ENCODE measurements at places on chromosomes 12 and 14.

DNA sequence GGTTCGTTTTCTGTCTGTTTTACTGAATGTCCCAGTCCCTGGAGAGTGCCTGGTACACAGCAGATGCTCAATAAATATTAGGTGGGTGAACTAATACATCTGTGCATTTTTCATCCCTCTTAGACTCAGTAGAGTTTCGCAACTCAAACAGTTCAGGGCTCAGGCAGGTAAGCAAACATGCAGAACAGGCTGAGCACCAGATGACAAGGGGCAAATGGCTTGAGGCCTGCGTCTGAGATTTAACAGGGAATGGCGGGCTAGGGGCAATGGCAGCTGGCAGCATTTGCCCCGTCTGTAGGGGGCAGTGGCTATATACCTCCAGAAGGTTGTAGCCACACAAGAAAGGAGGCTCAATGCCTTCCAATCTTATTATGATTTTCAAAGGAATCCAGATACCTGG is 8.6 kb upstream of the RAN start:
- no peak for ATAC-seq

GRCh38 chr14:38762426-38762825 is 340.6 kb downstream of the SEC23A start:
- no peak for ATAC-seq

DNA sequence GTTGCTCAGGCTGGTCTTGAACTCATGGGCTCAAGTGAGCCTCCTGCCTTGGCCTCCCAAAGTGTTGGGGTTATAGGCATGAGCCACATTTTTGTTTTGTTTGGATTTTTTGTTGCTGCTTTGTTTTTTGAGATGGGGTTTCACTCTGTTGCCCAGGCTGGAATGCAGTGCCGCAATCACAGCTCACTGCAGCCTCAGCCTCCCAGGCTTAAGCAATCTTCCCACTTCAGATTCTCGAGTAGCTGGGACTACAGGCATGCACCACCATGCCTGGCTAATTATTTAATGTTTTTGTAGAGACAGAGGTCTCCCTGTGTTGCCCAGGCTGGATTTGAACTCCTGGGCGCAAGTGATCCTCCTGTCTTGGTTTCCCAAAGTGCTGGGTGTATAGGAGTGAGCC is 5.7 kb upstream of the PLEK2 start:
- no peak for ATAC-seq

DNA sequence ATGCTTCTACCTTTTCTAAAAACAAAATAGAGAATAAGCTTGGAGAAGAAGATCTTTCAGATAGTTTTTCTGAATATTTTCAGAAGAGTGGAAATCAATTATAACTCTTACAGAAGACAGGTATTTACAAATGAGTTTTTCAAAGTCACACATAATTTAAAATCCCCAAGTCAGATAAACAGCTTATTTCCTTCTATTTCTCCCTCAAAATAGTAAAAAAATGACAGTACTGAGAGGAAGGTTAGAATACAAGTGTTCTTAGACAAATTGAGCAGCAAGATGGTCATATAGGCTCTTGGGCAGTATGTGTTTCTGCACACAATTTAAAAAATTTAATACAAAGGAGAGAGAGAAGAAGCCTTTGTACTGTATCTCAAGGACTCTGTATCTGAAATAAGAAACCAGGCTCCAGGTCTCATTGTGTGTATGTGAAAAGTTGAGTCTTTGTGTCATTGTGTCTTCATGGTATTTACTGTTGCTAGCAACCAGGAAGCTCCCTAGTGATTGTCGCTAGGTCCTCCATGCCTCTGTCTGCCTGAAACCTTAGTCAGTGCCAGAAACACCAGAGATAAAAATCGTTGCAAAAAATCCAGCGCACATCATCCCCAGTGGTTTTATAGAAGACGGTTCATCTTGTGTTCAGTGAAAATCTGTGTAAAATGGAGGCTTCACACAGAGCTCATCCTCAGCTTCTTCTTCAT is 12.9 kb upstream of the TUBA1A start:
- ATAC-seq, result no peak

- ATAC-seq, result no peak
These were observed 101.3 kb downstream of the FOXN3 start for GRCh38 chr14:89315493-89316470.

DNA sequence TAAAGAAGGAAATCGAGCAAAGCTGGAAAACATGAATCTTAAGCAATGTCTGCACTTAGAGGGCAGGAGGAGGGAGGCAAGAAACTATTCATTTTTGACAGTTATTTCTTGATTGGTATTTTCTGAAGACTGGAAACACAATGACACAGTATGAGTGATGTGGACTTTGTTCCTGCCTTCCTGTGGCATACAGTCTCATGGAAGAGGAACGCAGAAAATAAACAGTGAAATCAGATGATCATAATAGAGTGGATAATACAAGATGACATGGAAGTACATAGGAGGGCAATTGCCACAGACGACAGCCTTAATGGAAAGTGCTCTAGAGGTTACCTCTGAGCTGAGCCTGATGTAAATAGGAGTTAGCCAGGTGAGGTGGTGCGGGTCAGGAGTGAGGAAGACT is 140.4 kb upstream of the MAX start:
- ATAC-seq, result no peak

DNA sequence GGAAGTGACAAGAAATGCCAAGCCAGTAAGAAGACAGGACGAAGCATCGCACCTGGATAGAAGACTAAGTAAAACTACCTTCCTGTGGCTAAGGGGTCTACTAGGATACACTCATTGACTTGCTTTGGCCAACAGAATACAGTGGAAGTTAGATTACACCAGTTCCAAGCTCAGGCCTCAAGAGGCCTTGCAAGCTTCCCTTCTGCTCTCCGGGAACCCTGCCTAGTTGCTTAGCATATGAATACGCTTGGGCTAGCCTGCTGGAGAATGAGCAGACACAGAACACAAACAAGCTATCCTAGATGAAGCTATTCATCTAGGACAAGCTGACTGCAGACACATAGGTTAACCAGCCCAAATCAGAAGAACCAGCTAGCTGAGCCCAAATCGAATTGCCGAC is 97.0 kb downstream of the DPF3 start:
- ATAC-seq, result no peak

DNA sequence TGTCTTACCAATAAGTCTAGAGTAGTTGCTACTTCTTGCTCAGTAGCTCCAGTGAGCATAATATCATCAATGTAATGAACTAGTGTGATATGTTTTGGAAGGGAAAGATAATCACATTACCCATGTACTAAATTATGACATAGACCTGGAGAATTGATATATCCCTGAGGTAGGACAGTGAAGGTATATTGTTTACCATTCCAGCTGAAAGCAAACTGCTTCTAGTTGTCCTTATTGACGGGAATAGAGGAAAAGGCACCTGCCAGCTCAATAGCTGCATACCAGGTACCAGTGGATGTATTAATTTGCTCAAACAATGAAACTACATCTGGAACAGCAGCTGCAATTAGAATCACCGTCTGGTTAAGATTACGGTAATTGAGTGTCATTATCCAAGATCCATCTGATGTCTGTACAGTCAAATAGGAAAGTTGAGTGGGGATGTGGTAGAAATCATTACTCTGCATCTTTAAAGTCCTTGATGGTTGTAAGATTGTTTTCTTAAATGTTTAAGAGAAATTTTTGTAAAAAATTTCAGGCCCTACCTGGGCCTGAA is 100.0 kb upstream of the ARHGAP5 start:
- ATAC-seq, result no peak

- ATAC-seq, result no peak
These were observed 196.2 kb upstream of the ARHGAP5 start for GRCh38 chr14:31880935-31881334.

DNA sequence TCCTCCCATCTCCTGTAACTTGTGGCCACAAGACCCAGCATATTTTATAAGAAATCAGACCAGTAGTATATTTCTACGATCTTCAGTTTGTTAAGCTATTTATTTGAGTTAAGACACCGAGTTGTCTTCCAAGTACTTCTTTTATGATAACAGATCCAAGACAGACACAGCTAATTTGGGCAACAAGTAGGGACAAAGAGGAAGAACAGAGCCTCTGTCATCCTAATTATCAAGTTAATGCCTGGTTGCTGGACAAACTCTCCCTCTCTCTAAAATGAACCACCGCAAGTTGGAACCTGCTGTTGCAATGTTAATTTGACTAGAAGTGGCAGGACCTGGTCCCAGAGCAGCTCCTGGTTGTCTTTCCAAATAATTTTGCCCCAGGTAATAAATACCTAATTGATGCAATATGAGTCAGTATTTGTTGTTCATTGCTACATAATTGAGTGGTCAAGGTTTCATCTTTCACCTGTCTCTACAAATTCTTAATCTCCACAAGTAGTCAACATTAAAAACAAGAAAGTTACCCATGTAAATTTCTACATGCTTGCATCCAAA is 323.7 kb downstream of the PAWR start:
- ATAC-seq, result no peak

- ATAC-seq, result no peak
These were observed 12.1 kb downstream of the GPATCH2L start for GRCh38 chr14:76163668-76164363.

DNA sequence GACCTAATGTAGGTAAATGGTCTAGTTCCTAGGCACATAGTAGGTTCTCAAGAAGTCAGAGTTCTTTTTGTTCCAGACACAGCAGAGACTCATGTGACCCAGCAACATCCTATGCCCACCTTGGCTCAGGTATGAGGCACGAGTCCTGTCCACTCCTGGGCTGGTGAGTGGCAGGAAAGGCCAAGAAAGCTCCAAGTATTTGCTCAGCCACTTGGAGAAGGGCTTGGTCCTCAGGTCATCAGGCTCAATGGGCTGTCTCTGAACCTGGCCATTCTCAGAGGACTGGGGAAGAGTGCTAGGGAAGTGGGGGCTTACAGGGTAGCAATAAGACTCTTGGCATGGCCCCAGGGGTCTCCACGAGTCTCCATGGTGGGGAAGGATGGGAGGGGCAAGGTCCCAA is 253.1 kb downstream of the NTF3 start:
- no peak for ATAC-seq

DNA sequence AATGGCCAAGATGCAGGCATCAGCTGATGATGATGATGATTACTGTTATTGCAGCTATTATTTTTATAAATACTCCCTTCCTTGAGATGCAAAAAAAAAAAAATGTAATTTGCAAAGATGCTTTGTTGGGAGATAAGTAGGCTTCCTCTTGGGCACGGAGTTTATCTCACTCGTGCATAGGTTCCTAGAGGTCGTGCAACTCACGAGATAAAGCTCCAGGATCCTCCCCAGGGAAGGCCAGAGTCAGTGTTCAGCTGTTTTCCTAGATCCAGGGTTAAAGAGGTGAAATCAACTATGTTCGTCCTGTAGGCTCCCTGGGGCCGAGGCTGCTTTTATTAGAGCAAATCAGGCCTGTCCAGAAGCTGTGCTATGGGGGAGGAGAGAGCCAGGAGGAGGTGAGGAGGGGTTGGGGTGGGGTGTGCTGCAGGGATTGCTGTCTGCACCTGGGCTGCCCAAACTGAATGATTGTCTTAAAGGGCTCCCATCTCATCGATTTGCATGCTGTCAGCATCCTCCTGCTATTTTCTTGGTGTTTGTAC is 270.3 kb downstream of the NRXN3 start:
- ATAC-seq, result no peak

DNA sequence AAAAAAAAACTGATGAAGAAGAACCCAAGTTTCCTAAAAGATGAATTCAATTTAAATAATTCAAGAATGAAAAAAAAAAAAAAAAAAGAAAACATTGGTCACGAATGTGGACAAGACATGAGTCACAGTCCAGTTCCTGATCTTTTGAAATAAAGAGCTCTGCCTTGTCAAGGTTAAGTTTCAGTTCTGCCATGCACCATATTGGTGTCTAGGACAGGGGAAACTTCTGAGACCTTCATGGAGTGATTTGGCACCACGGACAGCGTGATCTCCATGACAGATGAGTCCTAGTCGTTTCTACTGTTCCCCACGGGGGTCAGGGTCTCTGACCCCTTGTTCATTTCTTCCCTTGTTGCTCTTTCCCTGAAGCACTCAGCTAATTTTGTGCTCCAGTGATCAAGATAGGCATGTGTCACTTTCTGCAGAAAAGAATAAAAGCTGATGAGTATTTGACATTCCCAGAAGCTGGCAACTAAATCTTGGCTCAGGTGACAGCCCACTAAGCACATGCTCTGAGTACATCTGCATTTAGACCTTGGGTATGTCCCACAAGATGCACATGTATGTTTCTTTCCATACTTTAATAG is 1159.7 kb downstream of the BCL11B start:
- ATAC-seq, result no peak

DNA sequence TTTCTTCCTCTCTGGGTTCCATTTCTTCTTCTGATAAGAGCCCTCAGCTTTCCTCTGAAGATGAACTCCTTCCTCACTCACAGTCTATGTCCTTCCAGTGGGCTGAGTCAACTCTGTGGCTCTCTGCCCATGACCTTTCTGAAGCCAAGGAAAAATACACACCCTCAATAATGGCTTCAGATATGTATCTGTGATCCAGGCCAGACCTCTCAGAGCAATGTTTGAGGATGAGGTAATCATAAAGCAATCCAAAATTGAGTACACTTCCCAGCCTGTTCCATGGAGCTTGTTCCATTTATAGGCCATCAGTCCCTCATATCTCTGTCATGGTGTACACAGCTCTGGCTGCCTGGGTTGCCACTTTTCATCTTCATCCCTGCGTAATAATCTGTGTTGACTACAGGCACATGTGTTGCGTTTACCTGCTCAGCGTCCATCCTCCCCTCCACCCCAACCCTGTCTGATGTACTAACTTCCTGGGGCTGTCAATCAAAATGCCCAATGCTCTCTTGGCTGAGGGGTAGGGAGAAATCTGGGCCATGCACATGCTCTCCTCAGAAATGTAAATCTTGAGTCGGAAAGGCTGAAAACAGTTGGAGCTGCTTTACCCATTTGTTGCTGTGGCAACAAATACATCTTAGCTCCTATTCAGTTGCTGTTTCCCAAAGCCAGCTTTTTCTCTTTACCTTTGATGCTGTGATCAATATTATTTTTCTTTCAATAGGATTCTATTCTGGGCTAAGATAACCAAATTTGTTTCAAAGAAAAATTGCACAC is 377.8 kb upstream of the TMEM132C start:
- no peak for ATAC-seq

DNA sequence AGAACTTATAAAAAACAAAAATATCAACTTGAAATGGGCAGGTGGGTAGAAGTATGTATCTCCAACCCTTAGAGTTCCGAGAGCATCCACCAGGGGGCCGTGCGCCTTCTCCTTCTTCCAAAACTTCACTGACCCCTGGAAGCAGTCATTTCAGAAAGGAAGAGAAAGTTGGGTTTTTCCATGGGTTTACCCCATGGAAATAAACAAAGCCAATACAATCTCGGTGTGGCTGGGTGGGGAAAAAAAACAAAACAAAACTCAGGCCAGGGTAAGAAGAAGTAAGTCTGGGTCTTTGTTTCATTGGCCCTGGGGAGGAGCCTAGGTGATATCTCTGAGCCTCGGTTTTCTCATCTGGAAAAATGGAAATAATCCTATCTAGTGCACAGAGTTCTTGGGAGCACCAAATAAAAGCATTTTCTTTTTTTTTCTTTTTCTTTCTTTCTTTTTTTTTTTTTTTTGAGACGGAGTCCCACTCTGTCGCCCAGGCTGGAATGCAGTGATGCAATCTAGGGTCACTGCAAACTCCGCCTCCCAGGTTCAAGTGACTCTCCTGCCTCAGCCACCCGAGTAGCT is 33.6 kb upstream of the HNF1A start:
- ATAC-seq, result peak; percentile 35

- ATAC-seq, result no peak
These were observed 297.1 kb downstream of the PDZRN4 start for GRCh38 chr12:41485203-41485602.

GRCh38 chr14:96901227-96901626 is 104.0 kb downstream of the VRK1 start:
- ATAC-seq, result no peak

All from esophagus mucosa (tissue), 1 donor.